Activated CD4-positive, CD25-positive, alpha-beta regulatory T cell treated with anti-CD3 and anti-CD28 coated beads, Interleukin-2, amount 50 U/mL, for 24 hours (primary cell): ENCODE measurements at places on chromosomes 1 and 21.

DNA sequence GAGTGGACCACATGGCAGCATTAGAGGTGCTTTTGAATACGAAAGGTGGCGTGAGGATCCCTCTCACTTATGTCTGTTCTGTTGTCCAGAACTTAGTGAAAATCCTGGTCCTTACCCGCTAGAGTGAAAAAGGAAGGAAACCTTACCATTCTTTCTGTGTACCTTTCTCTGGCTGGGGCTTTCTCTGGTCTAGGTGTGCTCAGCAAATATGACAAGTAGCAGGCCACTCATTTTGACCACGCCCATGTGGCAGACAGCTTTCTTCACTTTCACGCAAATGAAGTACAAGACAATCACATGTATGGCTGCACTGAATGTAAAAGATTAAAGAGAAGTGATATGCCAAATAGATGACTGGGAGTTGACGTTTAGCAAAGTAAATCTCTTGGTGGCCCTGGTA, 131.9 kb downstream of the FGGY start:
- no peak for ATAC-seq

- no peak for ATAC-seq
These were observed 158.8 kb downstream of the TM2D1 start for GRCh38 chr1:61566177-61566576.

- no peak for ATAC-seq
These were observed 88.6 kb downstream of the ADAMTS1 start for GRCh38 chr21:26756491-26757159.

- no peak for ATAC-seq
These were observed 14.0 kb downstream of the SNAP47 start for GRCh38 chr1:227749225-227749624.

- no peak for ATAC-seq
These were observed 16.2 kb downstream of the HLX start for GRCh38 chr1:220895412-220895946.

- ATAC-seq, result peak; percentile 61
These were observed 5.9 kb upstream of the SIPA1L2 start for GRCh38 chr1:232635778-232636356.

DNA sequence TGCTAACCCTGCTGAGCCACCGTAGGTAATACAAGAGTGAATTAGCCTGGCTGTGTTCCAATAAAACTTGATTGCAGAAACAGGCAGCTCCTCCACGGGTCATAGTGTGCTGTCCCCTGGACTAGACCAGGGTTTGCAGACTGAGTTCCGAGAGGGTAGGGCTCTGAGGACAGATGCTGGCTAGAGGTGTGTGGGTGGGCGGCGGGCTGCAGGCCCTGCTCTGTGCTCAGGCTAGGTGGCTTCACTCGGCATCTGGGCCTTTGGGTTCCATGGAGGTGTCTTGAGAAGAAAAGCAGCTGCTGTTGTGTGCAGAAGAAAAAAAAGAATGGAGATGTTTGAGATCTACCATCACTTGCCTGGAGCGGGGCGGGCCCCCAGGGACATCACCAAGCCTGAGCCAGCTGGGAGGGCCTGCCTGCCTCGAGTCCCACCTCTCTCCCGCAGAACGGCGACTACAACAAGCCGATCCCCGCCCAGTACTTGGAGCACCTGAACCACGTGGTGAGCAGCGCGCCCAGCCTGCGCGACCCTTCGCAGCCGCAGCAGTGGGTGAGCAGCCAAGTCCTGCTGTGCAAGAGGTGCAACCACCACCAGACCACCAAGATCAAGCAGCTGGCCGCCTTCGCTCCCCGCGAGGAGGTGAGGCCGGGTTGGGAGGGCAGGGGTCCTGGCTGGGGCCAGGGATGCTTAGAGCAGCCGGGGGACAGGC, 7.9 kb downstream of the TMEM201 start:
- no peak for ATAC-seq

DNA sequence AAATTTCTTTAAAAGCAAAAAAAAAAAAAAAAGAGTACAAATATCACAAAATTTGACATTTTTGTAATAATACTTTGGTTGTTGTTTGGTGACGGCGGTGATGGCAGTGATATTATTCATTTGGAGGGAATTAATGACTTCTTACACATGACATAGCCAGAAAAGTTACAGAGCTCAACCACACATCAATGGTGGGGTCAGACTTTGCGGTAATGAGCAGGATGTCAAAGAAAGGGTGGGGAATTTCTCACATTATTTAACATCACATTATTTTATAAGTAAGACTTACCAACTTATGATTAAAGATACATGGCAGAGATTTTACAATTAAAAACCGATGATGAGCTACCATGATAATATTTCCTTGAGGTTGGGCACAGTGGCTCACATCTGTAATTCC, 248.2 kb downstream of the RERE start:
- ATAC-seq, result no peak

DNA sequence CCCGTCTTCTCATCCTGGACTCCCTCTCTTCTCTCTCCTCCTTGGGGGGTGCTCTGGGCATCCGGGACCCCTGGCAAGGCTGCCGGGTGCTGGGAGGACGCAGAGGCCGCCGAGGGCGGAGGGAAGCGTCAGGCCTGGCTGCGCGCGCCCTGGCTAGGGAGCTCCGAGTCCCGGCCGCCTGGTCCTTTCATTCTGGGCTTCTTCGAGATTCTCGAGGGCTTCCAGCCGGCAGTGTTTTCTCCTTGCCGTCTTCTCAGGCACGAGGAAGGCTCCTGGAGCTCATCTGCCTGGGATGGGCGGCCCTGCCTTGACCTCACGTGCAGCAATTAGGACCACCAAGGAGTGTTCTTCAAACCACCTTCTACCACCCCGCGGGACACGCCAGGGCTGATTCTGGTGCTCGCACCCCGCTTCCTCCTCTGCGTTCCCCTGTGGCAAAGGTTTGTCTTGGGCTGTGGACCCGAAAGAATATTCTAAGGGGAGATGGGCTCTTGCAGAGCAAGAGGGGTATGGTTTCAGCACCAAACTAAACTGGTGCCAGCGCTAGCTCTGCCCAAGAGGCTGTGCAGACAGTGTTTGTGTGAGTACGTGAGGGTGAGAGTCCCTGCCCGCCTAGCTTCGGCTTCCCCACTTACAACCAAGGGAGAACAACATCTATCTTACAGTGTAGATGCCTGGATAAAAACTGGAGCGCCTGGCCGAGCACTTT, 36.5 kb downstream of the PIK3CD start:
- no peak for ATAC-seq

DNA sequence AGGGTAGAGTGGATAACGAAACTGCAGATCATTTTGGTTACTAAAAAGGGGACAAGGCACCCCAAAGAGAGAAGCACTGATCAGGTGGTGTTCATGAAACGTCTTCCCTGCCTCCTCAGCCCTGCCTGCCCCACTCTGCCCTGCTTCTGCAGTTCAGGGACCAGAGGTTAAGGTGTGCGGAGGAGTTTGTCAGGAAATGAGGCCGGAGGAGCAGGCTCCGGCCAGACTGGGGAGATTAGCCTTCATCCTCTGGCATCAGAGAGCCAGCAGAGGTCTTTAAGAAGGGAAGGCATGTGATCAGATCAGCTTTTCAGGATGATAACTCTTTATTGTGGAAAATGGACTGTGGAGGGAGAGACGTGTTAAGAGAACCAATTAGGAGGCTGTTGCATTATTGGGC, 291.9 kb upstream of the NR5A2 start:
- no peak for ATAC-seq

DNA sequence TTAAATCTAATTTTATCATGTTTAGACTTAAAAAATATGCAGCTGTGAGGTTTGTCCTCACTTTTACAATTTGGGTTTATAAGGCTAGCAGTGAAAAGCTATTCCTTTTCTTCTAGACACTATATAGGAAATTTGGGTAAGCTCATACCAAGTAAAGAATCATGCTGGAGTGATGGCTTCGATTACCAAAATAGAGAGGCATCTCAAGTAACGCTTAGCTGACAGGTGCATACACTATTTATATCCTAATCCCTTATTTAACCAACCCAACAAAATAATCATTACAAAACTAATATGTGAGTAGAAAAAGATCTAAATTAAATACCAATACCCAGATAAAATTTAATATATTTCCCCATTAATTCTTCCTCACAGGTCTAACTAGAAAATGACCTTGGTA, 193.2 kb downstream of the LHX8 start:
- no peak for ATAC-seq
